SW 1271 (cell line): ENCODE measurements at places on chromosomes 16 and 17.

GRCh38 chr16:27374804-27375425 lies 27.1 kb upstream of the IL21R start:
- DNase-seq: peak; percentile 46

DNA sequence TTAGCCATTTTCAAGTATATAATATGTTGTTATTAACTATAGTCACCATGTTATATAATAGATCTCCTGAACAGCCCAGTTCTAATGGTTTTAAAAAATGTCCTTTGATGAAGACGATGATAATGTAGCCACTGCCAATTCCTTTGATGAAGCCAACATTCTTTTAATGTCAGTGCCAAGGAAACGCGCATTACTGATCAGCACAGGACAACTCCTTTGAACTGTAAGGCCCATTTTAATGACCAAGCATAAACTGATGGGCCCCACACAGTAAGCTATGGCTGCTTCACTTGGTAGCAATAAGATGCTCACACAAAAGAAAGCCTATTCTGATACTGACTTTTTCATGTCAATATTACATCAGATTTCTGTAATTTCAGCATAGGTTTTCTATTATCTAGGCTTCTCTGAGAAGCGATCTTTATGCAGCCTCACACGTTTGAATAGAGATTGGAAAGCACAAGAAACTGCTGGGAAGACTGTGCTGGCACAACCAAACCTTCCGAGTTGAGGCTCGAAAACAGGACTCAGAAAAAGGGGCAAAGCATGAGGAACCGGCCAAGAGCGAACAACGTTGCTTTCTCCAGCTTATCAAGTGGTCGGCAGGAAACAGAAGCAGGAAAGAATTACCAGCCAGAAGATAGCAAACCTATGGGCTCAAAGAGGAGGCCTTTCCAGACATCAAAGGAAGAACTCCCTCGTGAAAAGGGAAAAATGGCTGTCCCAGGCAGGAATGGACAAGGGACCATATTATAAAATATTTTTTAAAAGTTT lies 19.4 kb downstream of the ERN1 start:
- no peak for DNase-seq

DNA sequence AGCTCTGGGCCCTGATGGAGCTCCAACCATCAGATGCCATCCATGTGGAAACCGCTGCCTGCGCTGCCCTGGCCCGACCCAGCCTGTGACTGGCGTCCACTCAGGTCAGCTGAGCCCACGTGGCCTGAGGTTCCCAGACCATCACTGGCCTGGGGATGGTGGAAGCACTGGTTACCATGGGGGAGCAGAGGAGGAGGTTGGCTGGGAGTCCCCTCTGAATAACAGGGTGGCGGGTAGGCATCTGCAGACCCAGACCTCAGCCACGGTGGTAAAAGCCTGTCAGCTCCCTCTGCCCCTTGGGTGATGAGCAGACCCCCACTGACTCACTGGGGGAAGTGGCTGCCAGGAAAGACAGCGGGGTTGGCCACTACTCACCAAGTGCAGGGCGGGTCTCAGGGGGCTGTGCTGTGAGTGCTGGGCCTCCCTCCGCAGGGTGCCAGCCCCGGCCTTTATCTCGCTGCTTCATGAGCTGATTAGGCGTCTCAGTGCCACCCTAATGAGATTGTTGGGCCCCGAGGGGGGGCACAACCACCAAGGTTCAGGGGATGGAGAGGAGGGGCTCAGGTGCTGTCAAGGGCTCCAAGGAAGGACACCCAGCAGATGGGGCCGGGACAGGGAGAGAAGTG lies at the start of gene PDE6G:
PDE6G (minus strand) TSS at position 425 of the 626 bp plus-strand sequence. CDS start 3,237 bp downstream, outside the sequence.
- DNase-seq: no peak

- no peak for DNase-seq
These were observed 102.6 kb upstream of the CREBBP start for GRCh38 chr16:3983081-3983520.

DNA sequence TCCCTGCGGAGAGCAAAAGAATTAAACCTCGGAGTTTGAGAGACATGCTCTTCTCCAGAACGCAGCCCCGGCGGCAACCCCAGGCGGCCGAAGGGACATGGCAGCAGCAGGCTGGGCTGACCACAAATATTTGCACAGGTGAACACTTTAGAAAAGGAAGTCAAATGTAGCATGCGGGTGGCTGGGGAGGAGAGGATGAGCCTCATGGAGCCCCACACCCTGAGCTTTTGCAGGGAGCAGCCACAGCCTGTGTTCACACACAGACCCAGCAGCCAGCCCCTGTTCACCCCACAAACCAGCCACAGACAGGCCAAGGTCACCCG lies 17.8 kb downstream of the HS3ST6 start:
- DNase-seq: no peak

- no peak for DNase-seq
These were observed 9.6 kb downstream of the ZNF213 start for GRCh38 chr16:3144321-3144983.

DNA sequence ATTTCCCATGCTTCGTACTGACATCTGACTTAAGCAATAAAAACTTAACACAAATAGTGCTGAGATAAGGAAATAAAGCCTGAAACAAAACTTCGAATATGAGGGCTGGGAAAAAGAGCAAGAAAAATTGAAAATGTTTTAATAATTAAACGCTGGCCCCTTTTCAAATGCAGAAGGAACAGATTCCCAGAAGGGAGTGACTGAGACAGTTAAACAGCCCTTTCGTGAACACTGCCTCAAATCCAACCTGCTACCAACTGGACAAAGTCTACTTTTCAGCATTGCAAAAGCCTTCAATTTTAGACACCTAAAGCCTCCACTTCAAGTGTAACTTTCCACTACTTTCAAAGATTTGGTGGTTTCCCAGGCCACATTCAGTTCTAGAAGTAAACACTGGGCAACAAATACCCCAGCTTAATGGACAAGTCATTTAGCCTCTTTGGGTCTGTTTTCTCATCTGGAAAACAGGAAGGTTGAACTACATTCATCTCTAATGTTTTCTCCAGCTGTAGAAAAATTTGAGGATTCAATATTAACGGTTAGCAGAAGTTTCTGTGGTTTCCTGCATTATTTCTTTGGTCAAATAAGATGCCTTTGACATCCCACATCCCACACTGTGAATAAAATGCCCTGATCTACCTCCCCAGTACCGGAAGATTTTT lies 11.8 kb downstream of the RFFL start:
- no peak for DNase-seq

GRCh38 chr17:17757956-17758845 lies 76.9 kb downstream of the RAI1 start:
- DNase-seq: no peak
